ENCODE measurements at places on chromosomes 1 and 21.

DNA sequence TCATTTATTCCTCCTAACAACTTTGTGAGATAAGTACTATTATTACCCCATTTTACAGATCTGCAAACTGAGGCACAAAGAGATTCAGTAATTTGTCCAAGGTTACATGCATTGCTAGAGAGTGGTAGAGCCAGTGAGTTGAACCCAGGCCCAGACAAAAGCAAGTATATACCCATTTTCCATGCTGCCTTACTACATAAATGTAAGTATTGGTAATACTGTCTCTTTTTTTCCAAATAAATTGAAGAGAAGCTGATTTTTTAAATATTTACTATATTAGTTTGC, 33.8 kb upstream of the IRF2BP2 start:
- DNase-seq: no peak

DNA sequence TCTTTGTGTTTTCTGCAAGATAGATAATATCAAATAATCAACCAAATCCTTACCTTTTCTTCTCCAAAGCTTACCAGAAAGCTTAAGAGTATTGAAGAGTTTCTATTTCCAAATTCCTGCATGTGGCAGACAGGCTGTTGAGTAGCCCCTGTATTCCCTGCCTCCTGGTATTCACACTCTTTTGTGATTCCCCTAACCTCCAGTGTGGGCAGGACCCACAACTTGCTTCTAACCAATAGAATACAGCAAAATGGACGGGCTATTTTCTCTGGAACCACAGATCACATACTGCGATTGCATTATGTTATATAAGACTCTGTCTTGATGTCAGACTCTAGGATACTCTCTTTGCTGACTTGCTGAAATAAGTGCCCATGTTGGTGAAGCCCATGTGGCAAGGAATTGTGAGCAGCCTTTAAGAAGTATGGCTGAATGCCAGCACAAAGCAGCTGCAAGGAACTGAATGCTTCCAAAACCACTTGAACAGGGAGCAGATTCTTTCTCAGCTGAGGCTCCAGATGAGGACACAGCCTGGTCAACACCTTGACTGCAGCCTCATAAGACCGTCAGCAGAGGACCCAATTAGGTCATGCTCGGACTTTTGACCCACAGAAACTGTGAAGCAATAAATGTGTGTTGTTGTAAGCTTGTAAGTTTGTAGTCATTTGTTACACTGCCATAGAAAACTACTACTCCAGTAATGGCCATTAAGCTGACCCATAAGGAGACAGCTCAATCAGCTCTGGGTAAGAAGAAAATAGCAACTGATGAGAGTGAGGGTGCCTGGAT, 47.9 kb upstream of the PLXNA2 start:
- DNase-seq: no peak

GRCh38 chr21:37276377-37276776, 9.2 kb upstream of the VPS26C start:
- DNase-seq: peak; percentile 65

- DNase-seq: no peak
Observed at GRCh38 chr1:117067533-117068370, 7.6 kb downstream of the TTF2 start.

DNA sequence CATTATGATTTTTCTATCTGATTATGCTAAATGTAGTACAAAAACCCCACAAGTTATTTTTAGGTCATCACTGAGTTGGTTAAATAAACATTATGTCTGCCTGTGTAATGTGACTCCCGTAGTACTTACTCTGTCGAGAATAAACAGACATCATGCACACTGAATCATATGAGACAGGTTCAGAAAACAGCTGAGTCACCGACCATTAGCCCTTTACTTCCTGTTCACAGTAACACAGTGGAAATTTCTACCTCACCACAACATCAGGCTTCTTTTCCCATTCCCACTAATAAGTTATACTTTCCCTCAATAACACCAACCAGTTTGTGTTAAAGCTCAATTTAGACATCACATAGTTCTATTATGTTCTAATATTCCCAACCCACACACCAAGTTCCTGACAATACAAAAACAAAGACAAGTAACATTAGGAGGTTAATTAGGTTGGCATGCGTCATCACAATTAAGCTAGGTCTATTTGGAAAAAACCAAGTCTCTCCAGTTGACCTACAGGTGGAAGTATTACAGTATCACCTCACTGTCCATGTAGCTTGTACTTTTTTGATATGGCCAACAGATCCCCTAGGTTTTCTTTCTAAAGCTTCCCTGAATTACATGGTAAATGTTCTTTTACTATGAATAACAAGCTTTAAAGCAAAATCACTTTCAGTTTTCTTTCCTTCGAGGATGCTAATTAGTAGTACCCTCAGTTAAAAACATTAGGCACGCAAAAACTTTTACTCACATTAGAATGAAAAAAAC, 154.2 kb downstream of the EIF4G3 start:
- DNase-seq: peak; percentile 79

DNA sequence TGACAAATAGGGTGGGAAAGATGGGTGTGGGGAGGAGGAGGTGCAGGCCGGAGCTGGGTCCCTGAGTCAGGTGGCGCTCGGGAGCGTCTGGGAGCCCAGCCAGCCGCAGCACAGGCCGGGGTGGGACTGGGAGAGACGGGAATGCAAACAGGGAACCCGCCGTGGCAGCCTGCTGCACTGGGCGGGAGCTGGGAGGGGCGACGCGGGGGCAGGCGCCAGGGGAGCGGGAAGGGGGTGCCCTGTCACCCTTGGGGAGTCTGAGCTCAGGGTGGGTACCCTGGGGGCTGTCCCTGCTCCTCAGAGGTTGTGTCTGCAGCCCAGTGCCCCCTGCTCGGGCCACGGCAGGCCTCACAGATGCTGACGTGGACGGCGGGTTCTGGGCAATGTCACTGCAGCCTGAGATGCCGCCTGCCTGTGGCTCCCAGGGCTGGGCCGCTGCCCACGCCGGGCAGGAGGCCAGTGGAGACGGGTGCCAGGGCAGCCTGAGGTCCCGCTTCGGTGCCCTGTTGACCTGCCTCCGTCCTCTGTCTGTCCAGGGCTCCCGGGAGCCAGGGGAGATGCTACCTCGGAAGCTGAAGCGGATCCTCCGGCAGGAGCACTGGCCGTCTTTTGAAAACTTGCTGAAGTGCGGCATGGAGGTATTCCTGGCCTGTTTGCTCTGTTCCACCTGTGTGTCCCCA, 16.6 kb upstream of the LRRC3 start:
- no peak for DNase-seq

- DNase-seq: no peak
Observed at GRCh38 chr1:227299241-227299627, 19.1 kb downstream of the CDC42BPA start.

DNA sequence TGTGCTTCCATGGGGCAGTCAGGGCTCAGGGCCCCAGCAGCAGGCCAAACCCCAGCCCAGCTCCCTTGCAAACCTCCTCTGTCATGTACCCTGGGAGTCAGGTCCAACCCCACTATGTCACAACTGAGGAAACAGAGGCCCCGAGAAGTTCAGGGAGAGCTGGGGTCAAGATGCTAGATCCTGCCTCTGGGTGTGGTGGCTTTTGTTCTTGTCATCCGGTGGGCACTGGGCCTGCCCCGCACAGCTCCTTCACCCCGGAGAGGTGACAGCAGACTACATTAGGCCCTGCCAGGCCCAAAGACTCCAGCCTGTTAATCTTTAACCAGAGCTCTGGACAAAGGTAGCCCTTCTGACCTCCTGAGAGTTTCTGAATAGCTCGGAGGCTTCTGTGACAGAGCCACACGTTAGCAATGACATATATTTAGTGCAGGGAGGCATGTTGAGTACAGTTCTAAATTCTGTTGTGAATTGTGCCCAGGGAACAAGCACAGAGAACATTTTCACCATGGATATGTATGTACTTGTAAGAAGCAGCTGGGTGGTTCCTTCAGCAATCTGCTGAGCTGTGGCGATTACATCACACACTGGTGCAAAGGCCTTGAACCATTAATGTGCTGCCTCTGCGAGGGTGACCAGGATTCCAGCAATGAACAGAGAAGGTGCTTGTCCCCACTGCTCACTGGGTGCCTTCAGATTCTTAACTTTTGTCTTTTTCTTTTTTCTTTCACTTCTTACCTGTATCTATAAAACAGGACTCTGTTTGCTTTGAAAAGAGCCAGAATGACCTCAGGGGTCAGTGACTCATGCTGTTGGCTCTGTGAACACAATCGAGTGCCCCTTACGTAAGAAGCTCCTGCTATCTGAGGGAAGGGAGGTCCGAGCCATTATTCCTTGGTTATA, 102.8 kb downstream of the RHOU start:
- DNase-seq: no peak

- DNase-seq: no peak
Observed at GRCh38 chr1:228460821-228461220, 26.4 kb upstream of the RNF187 start.

GRCh38 chr1:33634806-33635205, 162.4 kb downstream of the ZSCAN20 start:
- no peak for DNase-seq

DNA sequence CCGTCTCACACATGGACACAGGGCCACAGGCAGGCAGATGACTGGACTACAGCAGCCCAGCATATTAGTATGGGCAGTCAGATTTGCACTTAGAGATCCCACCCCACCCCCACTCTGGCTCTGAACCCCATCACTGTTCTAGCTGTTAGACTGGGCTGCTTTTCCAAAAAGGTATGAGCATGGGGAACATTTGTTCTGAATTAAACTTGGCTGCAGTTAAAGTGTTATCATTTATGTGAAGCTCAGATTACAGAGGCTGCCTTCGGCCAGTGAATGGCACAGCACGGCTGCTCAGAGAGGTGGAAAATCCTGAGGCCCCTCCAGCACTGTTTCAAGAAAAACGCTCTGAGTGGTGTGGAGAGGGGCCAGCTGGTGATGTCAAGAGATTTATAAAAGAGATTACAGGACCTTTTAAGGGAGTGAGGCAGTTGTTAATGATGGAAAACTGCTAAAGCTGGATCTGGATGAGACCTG, 6.9 kb upstream of the NOS1AP start:
- no peak for DNase-seq

DNA sequence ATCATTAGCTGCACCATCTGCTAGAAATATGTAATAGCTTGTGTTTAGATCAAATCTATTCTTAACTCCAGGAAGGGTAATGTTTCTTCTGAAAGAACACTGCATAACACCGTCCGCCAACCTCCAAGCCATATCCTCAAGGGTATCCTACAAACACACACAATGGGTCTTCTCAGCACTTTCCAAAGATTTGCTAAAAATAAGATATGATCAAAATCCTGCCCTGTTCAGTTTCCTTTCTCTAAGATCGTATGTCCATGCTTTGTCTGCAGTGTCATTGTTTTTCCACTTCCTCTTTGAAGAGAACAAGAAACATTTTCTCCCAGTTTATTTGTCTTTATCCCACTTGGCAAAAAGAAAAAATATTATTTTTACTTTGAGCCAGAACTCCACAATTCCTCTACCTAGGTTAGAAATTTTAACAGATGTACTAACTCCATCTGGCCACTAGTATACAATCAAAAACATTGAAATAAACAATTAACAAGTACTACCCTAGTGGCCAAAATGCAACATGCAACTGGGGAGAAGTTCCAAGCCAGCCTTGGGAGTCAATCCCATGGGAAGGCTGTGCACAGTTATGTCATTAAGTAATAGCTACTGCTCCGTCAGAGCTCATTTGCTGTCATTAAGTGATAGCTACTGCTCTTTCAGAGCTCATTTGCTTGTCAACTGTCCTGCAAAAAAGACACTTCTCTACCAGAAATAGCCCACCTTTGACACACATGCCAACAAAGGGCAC, 37.8 kb downstream of the FRRS1 start:
- no peak for DNase-seq

DNA sequence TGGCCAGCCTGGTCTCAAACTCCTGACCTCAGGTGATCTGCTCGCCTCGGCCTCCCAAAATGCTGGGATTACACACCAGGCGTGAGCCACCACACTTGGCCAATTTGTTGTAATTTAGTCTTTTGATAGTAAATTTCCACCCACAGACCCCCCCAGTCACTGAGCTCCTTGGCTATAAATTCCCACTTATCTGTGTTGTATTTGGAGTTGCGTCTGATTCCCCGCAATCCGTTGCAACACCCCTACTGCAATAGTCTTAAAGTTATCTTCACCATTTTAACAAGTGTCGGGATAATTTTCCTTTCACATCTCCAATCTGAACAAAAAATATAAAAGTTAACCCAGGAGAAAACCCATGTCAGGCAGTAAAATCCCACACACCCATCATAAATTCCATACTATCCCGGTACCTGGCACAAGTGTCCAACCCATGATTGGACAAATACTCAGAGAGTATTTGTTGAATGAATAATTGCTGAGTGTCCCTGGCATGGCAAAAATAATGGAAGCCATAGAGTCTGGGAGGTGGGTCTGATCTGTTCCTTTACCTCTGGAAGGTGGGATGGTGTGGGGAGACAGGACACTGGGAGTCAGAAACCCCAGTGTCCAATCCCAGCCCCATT, 9.3 kb upstream of the CNR2 start:
- no peak for DNase-seq

- DNase-seq: no peak
Observed at GRCh38 chr1:163119707-163120106, 50.5 kb downstream of the RGS4 start.

GRCh38 chr1:219782311-219782710, 146.0 kb downstream of the SLC30A10 start:
- DNase-seq: no peak

DNA sequence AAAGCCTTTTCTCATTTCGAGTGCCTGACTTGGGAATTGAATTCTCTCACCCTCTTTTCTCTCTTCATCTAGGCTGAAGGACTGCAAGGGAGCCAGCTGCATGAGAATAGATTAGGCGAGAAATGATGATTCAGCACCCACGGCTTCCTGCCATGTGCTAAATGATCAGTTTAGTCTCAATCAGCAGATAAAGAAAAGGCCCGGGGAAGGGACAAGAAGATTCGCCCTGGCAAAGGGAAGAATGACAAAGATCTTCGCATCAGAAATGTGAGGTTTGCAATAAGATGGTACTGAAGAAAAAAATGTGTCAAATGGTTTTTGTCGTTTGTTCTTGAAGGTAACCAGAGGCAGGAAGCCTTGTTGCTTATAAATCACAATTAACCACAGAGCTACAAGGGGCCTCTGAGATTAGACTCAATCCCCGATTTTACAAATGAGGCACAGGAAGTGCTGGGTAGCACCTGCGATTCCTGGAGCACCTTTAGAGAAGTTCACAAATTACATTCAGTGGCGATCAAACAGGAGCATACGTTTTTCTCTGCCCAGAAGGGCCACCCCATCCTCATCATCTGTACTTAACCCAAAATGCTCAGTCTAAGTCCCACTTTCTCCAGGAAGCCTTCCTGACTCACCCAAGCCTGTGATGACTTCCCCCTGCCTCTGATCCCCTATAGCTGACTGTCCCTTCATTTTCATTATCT, 183.4 kb downstream of the ZNF281 start:
- no peak for DNase-seq

DNA sequence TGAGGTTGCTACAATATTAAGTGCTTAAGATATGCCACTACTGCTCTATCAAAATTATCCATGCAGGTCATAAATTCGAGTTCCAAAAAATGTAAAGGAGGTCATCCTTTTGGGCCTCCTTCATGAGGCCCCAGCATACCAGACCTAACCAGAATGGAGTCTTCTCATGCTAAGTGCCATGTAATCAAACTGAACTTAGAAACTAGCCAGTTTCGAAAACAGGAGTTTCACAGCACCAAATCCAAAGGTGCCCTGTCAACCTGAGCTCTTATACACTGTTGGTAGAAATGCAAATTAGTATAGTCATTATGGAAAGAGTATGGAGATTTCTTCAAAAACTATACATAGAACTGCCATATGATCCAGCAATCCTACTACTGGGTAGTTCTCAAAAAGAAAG, 320.5 kb downstream of the ST6GALNAC3 start:
- DNase-seq: no peak
